Esophagus squamous epithelium (tissue), 5 donors: ENCODE measurements at places on chromosomes 11 and 22.

DNA sequence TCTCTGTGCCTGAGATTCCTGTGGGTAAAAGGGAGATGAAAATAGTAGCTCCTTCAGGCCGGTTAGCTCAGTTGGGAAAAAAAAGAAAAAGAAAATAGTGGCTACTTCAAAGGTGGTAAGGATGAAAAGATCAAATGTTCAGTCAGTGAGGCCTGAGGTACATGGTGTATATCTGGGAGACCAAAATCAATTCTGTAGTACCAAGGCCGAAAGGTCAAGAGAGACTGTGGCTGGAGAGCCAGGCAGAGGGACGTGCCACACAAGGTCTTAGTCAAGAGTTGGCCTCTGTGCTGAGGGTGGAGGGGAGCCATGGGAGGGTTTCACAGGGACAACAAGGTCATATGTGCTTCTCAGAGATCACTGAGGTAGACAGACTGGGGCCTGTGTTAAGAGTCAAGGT, 4.8 kb upstream of the GDPD5 start:
- no peak for DNase-seq

DNA sequence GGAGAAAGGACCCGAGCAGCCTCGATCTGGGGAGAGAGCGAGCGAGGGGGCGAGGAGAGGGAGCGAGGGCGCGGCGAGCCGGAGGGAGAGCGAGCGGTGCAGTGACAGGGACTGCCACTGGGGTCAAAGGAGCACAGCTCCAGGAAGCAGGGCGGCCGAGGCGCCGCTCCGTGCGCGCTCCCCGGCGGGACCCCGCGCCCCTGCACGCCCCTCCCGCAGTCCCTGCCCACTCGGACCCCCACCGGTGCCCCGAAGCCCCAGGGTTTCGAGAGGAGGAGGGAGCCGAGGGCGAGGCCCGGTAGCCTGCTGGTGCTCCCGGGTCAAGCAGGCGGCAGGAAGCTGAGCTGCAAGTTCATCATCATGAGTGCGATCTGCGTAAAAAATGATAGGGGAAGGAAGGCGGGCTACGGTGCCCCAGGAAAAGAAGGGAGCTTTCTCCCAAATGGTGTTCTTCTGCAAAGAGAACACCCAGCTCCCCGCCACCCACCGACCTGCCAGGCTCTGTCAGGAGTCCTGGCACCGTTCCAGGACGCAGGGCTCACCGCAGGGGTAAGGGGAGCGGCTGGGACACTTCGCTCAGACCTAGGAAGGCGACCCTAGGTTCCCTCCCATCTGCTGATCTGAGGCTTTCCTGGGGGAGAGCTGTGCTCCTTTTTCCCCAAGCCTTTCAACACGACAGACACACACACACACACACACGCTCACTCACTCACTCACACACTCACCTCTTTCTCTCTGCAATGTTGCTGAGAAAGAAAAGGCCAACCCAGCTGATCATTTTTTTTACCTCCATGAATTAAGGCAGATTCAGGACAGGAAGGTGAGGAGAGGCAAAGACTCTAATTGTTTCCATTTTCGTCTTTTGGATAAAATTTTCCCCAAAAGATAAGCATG, at the start of gene MPPED2:
TSS of gene MPPED2 (minus strand) at position 103 of the 894 bp plus-strand sequence. CDS start 5,980 bp downstream, outside the sequence.
- no peak for DNase-seq

- DNase-seq: no peak
Observed at GRCh38 chr11:11309906-11310305, 43.1 kb downstream of the CSNK2A3 start.

- DNase-seq: no peak
Observed at GRCh38 chr11:112361396-112361795, 100.7 kb upstream of the PLET1 start.

DNA sequence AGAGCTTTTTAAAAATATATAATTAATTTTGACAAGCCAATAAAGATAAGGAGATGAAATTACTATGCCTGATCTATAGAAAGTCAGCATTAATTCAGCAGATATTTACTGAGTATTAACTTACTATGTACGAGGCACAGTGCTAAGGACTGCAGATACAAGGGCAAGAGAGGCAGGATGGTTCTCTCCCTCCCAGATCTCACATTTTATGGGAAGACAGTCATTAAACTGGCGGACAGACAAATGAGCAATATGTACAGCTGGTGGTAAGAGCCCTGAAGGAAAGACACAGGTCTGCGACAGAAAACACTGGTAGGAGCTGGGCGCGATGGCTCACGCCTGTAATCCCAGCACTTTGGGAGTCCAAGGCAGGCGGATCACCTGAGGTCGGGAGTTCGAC, 36.8 kb downstream of the MCHR1 start:
- DNase-seq: no peak

DNA sequence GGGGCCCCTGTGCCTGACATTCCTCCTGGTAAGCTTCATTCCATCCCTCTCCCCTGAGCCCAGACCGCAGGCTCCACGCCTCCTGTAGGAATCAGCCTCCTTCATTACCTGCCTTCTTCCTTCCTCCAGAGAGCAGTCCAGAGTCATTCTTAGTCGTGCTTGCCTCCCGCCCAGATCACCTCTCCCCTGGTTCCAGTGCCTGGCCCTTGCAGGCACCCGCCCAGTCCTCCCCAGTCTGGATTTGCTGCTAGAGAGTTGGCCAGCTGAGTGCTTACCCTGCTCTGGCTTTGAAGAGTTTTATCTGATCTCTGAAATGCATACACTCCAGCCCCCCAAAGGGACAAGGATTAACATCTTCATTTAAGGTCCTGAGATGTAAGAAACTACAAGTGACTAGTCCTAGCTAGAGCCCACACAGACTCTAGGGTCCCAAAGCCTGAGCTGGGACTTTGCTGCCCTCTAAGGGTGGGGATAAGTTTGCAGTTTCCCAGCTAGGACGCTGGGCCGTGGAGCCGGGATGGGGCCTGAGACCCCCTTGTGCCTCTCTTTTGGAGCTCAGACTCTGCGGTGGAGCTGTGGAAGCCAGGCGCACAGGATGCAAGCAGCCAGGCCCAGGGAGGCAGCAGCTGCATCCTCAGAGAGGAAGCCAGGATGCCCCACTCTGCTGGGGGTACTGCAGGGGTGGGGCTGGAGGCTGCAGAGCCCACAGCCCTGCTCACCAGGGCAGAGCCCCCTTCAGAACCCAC, 1.6 kb downstream of the NR1H3 start:
- DNase-seq: no peak

DNA sequence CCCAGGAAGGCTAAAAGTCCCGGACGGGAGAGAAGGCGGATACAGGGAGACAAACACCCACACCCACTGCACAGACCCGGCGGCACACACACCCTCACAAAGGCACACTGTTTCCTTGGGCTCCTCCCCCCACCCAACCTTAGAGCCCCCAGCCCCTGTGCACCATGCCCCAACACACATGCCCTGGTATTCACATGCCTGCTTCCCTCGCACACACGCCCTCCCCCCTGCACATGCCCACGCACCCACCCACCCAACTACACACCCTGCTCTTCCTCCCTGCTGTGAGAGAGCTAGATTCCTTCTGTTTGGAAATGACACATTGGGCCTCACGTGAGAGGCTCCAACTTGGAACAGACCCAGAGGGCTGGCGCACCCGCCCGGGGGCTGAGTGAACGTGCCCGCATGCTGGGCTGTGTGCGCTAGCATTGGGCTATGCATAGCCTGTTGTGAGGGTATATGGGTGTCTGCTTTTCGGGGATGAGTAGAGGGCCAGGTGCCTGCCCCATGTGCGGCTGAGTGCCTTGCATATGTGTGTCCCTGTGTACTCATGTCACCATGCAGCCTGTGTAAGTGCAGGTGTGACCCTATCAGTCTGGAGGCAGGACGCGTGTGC, 518 bp upstream of the CHRM1 start:
- no peak for DNase-seq

GRCh38 chr11:61486779-61487178, 21.8 kb upstream of the LRRC10B start:
- no peak for DNase-seq

GRCh38 chr11:30786256-30787110, 200.3 kb upstream of the MPPED2 start:
- DNase-seq: no peak

- no peak for DNase-seq
Observed at GRCh38 chr11:34972892-34973291, 56.5 kb downstream of the PDHX start.

GRCh38 chr11:128324531-128325141, 262.7 kb downstream of the ETS1 start:
- no peak for DNase-seq

DNA sequence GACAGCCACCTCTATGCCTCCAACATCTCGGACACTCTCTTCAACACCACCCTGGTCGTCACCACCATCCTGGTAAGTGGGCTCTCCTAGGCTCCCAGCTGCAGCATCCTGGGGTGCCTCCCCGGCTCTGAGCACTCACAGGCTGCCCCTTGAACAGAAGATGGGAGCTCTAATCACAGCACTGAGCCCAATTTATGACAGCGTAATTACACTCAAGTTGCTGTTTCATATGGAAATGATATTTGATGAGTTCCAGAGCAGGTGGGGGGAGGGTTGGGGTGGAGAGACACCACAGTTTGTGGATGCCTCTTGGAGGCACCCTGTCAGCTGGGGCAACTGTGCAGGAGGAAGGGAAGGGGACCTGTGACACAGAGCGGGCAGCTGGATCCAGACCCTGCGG, 125.3 kb upstream of the TBCEL start:
- DNase-seq: no peak

GRCh38 chr11:95486979-95487378, 256.0 kb upstream of the SESN3 start:
- DNase-seq: no peak

DNA sequence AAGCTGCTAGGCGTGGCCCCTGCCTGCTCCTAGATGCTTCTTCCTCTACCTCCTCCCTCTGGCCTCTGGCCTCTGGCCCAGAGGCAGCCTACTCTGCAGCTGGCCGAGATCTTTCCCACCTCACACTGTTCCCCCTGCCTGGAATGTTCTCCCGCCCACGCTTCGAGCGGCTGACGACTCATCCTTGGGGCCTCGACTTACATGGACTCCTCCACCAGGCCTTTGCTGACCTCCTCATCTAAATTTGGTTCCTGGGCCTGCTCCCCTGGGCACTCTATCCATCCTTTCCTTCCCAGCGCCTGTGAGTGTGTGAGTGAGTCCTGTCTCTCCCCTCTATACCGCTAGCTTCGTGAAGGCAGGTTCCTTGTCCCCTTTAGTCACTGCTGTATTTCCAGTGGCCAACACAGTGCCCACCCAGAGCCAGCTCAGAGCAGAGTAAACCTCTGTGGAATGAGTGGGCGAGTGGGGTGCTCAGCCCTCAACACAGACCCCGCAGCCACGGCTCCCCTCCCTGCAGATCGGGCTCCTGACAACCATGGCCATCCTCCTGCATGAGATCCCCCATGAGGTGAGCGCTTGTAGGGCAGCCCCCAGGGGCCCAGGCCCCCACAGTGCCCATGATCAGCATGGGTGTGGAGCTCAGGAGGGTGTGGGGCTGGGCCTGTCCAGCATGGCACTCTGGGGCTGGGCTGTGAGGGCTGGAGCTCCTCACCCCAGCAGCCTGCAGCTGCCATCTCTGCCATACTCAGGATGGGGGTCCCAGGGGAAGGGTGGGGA, 5.7 kb downstream of the SLC39A13 start:
- no peak for DNase-seq

DNA sequence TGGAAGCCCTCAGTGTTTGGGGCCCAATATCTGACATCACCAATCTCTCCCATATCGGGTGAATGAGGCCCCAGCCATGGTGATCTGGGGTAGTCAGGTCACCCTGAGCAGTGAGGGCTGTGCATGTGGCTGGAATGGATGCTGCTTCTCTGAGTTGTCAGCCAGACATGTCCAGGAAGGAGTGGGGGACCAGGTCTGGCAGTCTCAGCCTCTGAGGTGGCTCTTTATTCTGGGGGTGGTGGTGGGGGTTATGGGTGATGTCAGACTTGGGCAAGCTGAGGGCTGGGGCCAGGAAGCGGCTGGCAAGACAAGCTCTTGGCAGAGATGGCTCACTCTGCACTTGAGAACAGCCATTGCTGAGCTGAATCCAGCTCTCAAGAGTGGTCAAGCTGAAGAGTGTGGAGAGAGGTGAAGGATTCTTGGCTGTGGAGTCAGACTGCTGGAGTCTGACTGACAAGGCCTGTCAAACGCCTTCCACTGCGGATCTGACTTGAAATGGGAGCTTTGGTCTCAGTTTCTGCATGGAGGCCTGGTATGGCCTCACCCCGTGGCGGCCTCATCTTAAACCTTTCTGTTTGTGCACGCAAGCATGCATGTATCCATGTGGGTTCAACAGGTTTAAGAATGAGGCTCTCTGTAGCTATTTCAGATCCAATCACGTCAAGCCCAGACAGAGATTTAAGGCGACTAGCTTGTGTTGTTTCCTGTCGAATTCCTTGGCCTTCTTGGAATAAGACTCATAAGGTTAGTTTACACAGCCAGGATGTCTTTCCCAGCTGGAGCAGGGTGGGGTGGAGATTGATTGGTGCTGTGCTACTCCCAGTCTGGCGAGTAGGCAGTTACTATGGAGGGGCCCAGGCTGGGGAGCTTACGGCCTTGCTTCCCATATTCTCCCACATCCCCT, 83.9 kb upstream of the TIMP3 start:
- DNase-seq: no peak

DNA sequence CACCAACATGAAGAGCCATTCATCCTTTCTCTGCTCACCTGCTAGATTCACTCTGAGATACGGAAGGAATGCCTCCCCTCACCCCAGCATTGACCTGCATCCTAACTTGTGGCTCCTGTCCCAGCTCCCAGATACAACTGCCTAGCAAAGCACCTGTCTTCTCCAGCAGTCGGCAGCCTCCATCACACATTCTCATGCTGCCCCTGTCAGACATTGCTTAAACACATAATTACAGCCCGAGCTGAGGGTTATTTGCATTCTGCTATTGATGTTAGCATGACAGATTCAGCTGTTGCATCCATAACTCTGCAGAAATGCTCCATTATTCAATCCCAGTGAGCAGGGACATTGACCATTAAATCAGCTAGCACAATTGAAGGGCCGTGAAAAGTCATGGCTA, 184.4 kb upstream of the NARS2 start:
- DNase-seq: no peak

- no peak for DNase-seq
Observed at GRCh38 chr11:66194391-66194790, 74.0 kb upstream of the RAB1B start.

DNA sequence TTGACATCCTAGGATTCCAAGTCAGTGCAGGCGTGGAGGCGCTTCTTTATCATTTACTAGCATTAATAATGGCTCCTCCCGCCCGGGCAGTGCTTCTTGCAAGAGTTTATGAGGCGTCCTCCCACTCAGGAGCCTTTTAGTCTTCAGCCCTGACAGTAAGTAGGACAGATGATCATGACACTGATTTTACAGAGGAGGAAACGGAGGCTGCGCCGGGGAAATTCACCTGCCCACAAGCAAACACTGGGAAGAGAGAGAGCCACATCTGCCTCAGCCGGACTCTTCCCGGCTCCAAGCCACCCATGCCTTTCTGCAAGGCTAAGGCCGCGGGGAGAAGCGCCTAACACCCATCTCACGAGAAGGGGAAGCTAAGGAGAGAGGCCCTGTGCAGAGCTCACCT, 35.9 kb downstream of the KIAA0930 start:
- no peak for DNase-seq

DNA sequence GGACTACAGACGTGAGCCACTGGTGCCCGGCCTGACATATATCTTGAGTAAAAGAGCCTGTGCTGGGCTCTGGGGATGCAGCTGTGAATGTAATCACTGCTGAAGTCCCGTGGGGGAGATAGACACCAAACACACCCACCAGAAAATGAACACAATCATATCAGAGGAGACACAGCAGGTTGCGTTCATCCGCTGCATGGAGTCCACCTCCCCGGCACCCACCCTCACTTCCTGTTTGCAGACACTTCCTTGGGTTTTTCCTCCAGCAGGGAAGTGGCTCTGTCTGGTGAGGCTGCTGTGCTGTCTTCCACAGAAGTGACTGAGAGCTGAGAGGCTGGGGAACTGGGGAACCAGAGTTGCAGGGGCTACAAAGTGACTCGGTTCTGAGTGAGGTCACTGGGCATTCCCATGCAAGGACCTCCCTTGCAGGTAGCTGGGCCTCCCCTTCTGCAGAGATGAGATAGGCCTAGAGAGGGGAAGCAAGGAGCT, 7.2 kb downstream of the MICALL1 start:
- DNase-seq: no peak
